Motor neuron (in vitro differentiated cells): ENCODE measurements at places on chromosomes 12 and 14.

- no peak for ATAC-seq
Observed at GRCh38 chr14:20302042-20302755, 3.6 kb downstream of the TTC5 start.

DNA sequence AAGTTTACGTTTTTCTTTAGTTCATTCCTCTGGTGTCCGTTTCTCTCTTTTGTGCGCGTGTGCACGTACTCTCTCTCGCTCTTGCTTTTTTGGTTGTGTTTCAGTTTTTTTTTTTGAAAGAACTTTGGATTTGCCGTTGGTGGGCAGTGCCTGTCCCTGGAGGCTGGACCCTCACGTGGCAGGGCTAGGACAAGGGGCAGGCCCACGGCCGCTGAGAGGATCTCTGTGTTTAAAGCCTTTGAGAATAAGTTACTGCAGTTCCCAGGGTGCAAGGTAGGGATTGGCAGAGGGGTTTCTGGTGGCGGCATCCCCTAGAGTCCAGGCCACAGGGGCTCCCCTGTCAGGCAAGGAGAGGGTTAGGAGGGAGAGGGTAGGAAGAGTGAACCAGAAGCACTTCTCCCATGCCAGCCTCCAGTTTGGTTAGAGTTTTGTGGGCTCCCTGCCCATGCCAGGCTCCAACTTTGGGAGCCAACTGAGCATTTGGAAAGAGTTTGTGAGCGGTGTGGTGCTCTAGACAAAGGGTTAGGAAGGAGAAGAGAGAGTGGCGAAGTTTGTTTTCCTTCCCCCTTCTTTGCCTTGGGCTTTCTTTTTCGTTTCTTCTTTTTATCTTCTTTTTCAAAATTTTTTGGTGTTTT lies 30.5 kb downstream of the ZFHX2 start:
- no peak for ATAC-seq

DNA sequence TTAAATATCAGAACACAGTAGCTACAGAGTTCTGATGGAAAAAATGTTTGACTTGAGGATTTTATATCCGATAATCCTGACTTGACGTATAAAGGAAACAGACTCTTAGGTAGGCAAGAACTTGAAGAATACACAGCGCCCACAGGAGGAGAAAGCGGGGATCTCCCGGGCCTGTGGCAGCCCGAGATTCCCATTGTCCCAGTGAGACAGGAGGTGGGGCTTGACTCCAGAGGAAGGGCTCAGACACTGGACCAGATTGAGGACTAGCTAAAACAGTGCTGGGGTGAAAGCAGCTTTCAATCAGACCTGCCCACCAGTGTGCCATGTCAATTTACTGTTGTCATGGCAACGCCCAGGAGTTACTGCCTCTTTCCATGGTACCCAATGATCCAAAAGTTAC lies 51.1 kb upstream of the C14orf180 start:
- ATAC-seq = no peak

- ATAC-seq = no peak
Observed at GRCh38 chr12:29970501-29970900, 186.8 kb upstream of the TMTC1 start.

DNA sequence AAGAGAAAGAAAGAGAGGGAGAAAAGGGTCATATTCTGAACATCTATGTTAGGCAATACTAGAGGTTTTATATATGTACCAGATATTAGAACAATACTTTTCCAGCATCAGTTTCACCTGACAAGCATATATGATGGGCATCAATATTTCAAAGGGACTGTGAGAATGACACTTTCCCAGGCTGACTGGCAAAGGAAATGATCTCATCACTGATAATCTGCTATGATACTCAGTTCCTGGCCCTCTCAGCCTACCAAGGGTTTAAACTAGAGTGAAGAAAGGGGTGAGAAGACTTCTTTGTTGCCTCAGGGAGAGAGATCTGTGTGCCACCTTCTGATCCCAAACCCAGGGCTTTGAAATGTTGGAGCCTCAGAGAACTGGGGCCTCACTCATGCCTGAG lies 183.5 kb downstream of the TTC8 start:
- no peak for ATAC-seq

DNA sequence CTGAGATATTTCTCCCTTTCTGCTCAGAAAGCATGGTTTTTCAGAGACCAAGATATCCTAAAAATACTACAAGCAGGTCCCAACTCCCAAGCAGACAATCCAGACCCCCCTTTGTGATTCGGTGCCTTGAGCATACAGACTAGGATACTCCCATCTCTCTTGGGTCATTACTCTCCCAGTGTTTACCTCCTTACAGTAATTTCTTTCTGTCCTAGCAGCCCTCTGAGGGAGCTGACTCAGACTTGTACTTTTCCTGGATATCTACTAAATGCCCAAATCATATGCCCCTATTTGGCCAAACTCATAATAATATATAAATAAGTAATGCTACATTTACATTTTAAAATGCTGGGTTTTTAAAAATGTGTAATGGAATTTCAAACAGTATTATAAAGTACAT lies 355.6 kb downstream of the LRIG3 start:
- ATAC-seq = no peak

GRCh38 chr12:65098364-65098763 lies 22.7 kb downstream of the WIF1 start:
- ATAC-seq = no peak

- ATAC-seq = no peak
Observed at GRCh38 chr12:27427824-27428223, 18.7 kb upstream of the SMCO2 start.

DNA sequence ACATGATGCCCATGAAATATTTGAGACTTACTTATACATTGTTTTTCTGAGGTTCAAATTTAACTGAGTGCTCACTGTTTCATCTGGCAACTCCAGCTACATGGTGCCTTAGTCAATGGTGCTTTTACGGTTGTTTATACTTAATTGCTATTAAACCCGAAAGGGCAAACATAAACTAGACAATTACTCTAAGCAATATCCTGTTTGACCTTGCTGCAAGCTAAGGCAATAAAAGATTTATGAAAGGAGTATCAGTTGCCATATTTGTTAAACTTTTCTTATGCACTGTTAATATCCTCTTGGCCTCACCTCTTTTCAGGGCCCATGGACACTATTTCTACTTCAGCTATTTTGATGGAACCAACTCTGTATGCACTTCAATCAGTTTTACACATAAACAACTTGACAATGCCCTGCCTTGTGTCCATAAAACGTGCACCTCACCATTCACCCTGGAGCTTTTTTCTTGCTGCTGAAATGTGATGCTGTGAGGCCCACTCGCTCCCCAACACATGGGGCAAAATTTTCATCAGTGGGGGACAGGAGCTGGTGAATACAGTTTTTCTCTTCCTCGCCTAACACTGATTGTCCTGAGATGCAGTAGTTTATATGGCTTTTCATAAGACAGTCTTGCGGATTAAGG lies 64.1 kb upstream of the HIF1A start:
- ATAC-seq = no peak
